ENCODE measurements at places on chromosomes 1 and 21.

- no peak for DNase-seq
Observed at GRCh38 chr21:31993826-31994825, 121.3 kb downstream of the HUNK start.

- DNase-seq, result no peak
Observed at GRCh38 chr1:171081314-171081753, 9.4 kb upstream of the FMO3 start.

DNA sequence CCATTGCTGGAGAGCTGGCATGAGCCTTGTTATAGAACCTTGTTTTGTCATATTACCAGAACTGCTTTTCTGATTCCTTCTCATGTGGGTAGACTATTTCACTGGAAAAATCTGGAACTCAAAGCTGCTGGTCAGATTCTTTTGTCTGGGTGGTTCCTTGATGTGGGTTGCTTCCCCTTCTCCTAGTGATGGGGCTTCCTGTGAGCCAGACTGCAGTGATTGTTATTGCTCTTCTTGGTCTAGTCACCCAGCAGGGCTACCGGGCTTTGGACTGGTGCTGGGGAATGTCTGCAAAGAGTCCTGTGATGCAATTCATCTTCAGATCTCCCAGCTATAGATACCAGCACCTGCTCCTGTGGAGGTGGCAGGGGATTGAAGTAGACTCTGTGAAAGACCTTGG is 59.4 kb downstream of the GPR137B start:
- no peak for DNase-seq

DNA sequence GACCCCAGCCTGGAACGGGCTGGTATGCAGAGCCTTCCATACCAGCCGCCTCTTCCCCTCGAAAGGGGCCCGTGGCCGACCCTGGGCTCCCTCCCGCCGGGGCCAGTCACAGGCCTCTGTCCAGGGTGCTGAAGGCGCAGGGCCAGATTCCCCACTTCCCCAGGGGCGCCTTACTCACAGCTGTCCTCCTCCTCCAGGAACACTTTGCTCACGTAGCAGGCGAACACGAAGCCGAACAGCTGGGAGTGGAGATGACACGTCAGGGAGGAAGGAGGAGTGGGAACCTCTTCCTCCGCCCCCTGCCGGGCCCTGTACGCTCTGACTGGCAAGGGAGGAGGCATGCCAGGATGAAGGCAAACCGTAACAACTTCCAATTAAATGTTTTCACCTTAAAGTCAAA is 57.3 kb downstream of the NKAIN1 start:
- no peak for DNase-seq

DNA sequence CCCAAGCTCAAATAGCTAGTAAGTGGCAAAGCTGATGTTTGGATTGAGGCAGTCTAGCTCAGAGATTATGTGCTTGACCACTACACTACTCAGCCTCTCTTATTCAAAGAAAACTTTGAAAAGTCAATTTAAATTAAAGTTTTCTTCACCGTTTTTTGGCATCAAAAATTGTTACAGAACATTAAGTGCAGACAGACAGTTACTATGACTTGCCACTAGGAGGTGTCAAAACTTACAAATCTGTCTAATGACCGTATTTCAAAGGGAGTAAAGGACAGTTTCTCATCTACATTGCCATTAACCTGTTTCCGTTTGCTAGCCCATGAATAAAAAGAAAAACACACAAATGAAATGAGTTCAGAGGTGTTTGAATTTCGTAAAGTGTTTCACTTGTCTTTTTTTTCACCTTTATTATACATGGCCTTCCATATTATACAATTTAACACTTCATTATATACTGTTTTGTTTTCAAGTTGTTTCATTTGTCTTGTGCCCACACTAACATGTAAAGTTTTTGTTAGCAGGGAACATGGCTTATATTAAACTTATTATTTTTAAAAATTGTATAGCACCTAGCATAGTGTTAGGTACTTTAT is 57.4 kb upstream of the MTF2 start:
- DNase-seq, result no peak

DNA sequence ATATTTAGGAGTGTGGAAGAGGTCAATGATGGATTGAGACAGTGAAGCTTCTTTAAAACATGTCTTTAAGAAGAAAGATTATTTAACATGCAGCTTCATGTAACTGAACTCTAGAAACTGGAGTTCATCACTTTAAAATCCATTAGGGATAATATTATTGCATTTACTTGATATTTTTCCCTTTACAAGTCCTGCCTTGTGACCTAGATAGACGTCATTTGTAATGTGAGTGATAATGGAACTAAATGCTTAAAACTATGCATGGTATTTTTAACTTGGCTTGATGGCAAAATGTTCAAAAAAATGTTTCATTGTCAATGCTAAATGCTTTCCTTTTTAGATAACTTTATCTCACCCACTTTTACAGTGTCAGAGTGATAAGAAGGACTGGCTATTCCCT is 723.7 kb downstream of the RWDD3 start:
- DNase-seq, result no peak

DNA sequence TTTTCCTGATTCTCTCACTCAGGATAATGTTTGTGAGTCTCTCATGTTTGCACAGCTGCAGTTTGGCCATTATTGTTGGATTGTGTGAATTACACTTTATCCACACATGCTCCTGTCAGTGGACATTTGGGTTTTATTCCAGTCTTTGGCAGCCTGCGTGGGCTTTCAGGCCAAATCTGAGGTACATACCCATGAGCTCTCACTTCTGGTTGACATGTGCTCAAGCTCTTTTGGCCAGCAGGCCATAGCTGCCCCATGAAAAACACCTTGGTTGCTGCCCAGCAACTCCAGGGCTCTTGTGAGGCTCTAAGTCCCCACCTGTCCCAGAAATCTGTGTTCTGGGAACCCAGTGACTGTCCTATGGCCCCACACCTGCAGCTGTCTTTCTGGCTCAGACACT is 124.5 kb upstream of the GALNT2 start:
- no peak for DNase-seq

DNA sequence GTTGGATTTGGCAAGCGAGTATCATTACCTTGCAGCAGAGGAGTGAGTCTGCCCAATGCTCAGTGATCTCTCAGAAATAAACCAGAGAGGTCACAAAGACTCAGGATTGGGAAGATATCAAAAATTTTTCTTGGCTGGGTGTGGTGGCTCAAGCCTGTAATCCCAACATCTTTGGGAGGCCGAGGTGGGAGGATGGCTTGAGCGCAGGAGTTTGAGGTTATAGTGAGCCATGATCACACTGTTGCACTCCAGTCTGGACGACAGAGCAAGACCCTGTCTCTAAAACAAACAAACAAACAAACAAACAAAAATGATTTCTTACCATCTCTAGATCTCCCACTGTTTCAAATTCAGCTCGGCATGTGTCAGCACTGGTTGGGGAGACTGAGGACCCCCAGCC is 13.3 kb upstream of the BECN2 start:
- DNase-seq, result no peak

GRCh38 chr1:102593276-102593675 is 515.0 kb downstream of the COL11A1 start:
- DNase-seq, result no peak

DNA sequence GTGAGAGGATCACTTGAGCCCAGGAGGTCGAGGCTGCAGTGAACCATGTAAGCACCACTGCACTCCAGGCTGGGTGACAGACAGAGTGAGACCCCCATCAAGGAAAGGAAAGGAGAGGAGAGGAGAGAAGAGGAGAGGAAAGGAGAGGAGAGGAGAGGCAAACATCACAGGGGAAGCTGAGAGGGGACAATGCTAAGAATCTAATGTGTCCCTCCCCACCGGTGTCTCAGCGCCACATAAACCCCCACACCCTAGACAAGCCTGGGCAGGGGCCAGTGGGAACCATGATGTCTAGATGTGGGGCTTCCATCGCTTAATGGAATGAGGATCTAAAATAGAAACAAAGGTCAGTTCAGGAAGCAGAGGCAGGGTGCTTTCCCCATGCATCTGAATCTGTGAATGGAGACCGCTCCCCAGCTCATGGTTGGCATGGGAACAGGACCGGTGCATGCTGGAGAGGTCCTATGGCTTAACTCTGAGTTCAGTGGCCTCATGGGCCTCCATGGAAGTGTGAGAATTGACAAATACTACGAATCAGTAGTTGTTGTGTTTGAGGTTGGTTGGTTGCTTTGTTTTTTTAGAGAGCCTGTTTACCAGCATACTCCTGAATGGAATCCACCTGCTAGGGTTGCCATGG is 16.3 kb upstream of the LAPTM5 start:
- no peak for DNase-seq

- no peak for DNase-seq
Observed at GRCh38 chr1:34768856-34769255, 9.3 kb downstream of the GJB4 start.

DNA sequence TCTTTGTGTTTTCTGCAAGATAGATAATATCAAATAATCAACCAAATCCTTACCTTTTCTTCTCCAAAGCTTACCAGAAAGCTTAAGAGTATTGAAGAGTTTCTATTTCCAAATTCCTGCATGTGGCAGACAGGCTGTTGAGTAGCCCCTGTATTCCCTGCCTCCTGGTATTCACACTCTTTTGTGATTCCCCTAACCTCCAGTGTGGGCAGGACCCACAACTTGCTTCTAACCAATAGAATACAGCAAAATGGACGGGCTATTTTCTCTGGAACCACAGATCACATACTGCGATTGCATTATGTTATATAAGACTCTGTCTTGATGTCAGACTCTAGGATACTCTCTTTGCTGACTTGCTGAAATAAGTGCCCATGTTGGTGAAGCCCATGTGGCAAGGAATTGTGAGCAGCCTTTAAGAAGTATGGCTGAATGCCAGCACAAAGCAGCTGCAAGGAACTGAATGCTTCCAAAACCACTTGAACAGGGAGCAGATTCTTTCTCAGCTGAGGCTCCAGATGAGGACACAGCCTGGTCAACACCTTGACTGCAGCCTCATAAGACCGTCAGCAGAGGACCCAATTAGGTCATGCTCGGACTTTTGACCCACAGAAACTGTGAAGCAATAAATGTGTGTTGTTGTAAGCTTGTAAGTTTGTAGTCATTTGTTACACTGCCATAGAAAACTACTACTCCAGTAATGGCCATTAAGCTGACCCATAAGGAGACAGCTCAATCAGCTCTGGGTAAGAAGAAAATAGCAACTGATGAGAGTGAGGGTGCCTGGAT is 47.9 kb upstream of the PLXNA2 start:
- DNase-seq, result no peak

- no peak for DNase-seq
Observed at GRCh38 chr1:231512147-231512698, 16.2 kb upstream of the TSNAX start.

GRCh38 chr1:162019446-162019845 is 4.2 kb downstream of the OLFML2B start:
- no peak for DNase-seq

GRCh38 chr1:76068953-76069561 is 5.5 kb upstream of the ST6GALNAC3 start:
- no peak for DNase-seq

GRCh38 chr1:208227366-208227765 is 16.8 kb downstream of the PLXNA2 start:
- DNase-seq, result no peak

DNA sequence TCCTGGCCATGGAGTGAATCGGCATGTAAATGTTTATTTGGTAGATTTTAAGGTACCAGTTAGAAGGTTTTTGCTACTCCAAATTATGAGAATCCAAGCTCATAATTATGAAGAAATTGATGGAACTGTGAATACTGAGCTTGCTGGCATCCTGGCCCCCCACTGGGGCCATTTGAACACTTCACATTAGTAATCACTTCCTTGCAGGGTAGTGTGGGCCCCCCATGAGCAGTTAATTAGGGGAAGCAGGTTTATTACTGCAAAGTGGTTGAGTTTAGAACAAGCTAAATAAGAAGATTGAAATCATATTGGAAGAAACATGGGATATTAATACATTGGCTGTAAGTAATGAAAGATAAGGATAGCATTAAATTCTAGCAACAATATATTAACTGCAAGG is 86.7 kb downstream of the S1PR1 start:
- no peak for DNase-seq

- no peak for DNase-seq
Observed at GRCh38 chr1:29959356-29959755, 723.0 kb downstream of the PTPRU start.

DNA sequence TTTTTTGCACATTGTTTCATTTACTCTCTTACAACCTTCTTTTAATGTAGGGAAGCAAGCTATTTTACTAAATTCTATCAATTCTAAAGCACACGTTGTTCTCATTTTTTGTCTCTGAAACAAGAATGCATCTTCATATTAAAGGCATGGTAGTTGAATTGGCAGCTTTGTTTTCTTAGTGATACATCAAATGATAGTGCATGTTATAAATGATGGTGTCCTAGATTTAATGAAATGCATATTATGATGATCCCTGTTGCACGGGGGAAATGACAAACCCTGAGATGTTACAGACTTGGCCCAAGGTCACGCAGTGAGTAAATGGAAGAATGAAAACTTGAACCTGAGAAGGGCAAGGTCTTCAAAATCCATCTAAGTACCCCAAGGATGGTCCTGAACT is 213.1 kb downstream of the KAZN start:
- no peak for DNase-seq

DNA sequence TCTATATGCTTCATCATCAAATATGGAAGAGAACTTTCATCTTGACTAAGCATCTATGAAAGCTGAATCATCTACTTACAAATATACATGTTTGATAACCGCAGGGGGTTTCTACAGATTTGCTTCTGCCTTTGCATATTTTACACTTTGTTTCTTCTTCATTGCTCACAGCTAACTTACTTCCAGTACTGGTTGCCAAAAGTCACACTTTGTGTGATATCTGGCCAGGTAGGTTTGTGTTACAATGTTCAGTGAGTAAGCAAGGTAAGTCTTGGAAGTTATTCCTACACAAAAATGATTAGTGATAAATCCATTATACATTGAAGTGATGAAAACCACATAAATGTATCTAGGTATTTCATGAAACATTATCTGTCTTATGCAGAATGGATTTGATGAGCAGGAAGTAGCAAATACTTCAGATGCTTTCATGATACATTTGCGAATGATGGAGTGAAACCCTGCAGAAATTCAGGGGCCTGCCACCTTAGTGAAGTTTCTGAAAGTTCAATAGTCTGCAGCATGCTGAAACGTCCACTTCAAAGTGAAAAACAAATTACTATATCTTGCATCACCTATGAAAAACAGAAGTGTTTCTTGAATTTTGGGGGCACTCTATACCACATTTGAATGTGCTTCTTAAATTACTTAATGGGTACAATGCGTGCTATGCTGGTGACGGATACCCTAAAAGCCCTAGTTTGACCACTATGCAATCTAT is 187.3 kb downstream of the ATP6V1G3 start:
- no peak for DNase-seq

DNA sequence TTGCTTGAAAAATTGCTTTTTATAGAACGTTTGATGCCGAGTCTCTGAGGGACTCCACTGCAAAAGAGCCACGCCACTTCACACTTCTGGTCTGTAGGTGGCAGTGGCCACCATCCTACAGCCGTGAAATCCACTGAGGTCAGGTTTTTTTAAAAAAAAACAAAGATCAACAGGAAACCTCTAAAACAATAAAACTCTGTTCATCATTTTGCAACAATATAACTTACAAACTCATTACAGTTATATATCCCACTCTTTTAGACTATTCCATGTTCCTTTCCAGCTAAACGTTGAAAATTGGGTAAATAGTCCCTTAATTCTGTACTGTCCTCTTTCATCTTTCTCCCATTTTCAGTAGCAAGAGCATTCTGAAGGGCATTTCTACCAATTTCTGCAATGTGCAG is 64.6 kb upstream of the FMN2 start:
- no peak for DNase-seq
